ENCODE measurements at places on chromosomes 13 and 19.

- no peak for DNase-seq
These were observed 7.1 kb downstream of the MIDN start for GRCh38 chr19:1255186-1256161.

- DNase-seq: no peak
These were observed 66.6 kb downstream of the SPRYD7 start for GRCh38 chr13:49869519-49869918.

GRCh38 chr13:29453617-29454011, 141.9 kb downstream of the SLC7A1 start:
- DNase-seq: no peak

GRCh38 chr19:54449701-54450069, 686 bp downstream of the LENG8 start:
- no peak for DNase-seq

- DNase-seq: no peak
These were observed 37.7 kb upstream of the CYP4F8 start for GRCh38 chr19:15577184-15577771.

- no peak for DNase-seq
These were observed 310.6 kb downstream of the LMO7 start for GRCh38 chr13:75946536-75947284.

DNA sequence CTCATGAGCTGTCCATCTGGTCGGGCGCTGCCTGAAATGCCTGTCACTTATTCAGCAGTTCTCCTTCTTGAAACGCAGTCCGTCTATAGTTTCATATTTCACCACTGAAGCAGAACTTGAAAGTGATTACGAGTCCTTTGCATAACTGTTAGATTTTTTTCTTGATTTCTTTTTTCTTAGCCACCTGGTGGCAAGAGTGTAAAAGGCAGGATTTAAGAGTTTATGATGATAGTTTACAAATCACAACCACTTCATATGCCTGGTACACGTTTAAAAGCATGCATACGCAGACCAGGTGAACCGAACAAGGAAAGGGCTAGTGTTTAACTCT, 45.8 kb downstream of the GGACT start:
- no peak for DNase-seq

- DNase-seq: no peak
These were observed 162.2 kb downstream of the KDM4B start for GRCh38 chr19:5131031-5131505.

DNA sequence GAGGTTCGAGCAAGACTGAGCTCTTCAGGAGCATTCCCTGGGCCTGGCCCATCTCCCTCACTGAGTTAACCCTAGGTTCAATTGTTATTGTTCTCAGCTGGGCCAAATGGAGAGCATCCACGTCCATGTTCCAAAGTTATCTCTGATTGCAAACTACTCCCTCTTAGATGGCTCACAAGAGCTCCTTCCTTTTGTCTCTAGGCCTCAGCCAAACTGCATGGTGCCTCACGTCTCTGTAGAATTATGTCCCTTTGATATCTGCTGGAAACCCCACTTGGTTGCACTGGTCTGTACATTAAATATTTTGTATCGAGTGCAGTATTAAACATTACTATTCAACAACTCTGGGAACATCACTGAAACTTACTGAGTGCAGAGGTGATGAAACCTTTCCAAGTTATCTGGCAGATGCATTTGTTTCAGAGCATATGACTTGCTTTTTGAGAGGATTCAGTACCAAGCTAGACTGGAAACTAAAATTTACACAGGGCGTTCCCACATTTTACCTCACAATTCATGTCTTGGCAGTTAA, 38.1 kb downstream of the DOCK9 start:
- DNase-seq: no peak

DNA sequence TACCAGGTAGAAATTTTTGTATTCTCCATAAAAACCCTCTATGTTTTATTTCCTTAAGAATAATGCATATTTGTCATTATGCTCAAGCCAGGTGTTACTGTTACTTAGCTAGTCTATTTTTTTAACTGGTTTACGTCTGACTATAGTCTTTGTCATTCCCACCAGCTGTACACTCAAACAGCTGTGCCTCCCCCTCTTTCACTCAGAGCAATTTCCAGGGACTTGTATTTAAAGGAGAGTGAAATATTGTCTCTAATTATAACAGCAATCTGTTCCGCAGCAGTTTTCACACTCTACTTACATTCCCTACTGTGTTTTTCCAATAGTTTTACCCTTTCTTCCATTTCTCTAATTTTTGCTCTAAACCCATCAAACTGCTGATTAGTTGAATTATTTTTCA, 813.6 kb upstream of the MIR17HG start:
- no peak for DNase-seq

DNA sequence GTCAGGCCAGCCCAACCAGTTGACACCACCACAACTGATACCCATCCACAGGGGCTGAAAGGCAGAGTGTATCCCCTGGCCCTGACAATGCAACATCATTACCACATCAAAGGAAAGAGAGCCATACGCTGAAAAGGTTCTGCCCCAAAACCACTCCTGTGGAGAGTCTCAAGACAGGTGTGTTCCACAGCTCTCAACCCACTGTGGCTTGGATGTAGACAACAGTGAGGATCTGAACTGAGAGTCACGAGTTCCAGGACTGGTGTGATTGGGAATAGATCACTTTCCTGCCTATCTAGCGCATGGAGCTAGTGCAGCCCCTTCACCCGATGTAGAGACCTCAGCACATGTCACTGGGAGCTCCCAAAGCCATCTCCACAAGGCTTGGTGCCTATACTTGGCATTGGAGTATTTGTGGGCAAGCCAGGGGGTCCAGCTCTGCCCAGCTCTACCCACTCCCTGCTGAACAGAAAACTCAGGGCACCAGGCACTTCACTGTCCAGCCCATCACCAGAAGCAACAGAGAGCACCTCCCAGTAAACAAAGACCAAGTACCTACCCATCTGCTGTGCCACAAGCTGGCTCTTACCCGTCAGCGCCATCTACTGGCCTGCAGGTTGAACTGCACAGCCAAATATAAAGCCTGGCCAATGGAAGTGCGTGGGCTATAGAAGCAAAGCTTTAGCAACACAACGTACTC, 579.5 kb downstream of the UQCRFS1 start:
- no peak for DNase-seq

DNA sequence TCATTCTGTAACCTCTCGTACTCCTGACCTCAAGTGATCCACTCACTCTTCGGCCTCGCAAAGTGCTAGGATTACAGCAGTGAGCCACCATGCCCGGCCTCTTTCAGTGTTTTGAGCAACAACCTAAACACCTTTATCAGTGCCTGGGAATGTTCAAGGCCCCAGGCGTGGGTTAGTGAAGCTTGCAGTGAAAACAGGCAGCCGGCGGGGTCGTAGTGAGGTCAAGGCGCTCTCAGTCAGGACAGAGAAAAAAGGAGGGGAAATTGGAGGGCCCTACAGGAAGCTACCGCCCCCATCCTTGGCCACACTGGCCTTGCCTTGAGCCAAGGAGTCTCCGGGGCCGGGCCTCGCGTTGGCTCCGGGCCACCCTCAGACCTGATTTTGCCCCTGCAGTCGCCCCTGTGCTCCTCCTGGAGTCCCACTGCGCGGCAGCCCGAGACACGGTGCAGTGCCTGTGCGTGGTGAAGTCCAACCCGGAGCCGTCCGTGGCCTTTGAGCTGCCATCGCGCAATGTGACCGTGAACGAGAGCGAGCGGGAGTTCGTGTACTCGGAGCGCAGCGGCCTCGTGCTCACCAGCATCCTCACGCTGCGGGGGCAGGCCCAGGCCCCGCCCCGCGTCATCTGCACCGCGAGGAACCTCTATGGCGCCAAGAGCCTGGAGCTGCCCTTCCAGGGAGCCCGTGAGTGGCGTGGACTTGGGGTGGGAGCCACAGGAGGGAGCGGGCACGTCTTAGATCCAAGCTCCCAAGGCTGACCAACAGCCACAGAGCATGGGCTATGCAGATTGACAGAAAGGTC, 17.7 kb downstream of the MAG start:
- no peak for DNase-seq

DNA sequence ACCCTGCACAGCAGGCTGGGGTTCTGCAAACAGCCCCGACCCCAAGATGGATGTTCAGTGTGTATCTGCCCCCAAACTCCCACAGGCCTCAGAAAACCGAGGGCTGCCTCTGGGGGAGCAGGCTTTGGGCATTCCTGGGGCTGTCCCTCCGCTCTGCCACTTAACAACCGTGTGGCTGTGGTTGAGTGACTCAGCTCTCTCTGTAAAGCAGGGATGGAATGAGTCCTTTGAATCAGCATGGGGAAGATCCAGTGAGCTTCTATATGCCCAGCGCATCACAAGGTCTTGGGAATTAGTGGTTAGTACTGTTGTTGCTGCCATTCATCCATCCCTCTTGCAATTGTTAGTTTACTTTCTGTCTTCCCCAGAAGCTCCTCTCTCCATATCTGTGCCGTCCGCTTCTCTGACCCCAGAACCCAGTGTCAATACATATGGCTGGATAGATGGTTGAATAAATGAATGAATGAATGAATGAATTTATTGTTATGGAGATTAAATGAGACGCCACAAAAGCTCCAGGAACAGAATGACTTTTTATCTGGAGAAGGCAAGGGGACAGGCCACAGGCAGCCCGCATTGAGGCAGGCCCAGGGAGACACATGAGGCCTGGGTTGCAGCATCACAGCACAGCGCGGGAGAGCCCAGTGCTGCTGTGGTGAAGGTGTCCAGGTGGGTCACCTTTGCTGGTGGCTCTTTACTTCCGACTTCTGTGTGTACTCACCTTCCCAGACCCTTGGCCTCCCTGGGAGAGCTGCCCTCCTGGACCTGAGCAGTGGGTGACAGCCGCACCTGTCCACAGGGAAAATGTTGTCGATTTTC, 89.2 kb downstream of the RGCC start:
- no peak for DNase-seq

DNA sequence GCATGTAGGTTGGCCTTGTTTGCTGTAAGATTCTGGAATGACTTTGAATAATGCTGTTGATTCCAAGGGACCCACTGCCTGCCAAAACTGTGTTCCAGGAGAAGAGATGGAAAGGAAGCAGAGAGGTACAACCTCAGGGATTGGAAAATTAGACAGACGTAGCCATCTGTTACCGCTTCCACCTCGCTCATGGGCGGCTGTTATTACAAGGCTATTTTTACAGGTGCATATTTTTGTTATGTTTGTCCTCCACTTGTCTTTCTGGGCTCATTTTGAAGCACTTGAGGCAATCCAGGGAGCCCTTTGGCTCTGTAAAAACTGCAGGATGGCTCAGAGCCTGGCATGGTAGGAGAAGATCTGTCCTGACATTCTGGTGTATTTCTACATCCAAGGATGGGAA, 276.4 kb upstream of the TMTC4 start:
- no peak for DNase-seq

GRCh38 chr13:99969453-99969918, 2.1 kb downstream of the ZIC5 start:
- no peak for DNase-seq

- DNase-seq: no peak
These were observed 5.8 kb upstream of the DNM2 start for GRCh38 chr19:10712045-10712444.

GRCh38 chr13:40165316-40165932, 501.0 kb downstream of the FOXO1 start:
- DNase-seq: no peak

GRCh38 chr13:34943436-34944273, 1.6 kb downstream of the NBEA start:
- DNase-seq: no peak

- no peak for DNase-seq
These were observed 1513.5 kb upstream of the PRR20A start for GRCh38 chr13:55627221-55627620.

DNA sequence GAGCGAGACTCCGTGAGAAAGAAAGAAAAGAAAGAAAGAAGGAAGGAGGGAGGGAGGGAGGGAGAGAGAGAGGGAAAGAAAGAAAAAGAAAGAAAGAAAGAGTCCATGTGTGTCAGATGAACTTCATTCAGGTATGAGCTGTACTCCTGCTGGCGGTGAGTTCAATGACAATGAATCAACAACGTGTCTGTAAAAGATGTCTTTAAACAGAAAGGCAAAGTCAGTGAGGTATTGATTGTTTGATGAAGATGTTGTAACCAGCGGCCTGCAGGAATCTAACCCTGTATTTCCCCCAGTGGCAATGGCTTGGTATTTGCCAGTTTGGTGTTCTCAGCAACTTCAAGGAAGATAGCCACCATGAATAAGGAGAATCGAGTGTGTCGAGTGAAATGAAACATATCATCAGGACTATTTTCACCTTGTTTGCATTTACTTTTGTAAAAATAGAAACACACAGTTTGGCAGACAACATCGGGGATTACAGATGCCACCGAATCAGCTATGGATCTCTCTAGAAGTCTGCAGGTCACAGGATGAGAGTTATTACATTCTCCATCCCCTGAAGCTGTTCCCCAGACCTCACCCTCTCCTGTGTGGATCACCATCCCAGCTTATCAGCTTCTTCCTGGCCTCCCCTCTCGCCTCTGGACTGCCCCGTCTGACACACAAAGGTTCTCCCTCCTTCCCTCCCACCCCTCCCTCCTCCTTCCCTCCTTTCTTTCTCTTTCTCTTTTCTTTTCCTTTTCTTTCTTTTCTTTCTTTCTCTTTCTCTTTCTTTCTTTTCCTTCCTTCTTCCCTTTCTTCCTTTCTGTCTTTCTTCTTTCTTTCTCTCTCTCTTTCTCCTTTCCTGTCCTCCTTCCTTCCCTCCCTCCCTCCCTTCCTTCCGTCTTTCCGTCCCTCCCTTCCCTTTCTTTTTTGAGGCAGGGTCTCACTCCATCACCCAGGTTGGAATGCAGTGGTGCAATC, 8.2 kb upstream of the SBK3 start:
- DNase-seq: no peak

- no peak for DNase-seq
These were observed 64.2 kb downstream of the CRYL1 start for GRCh38 chr13:20461481-20461859.

All from stimulated activated CD8-positive, alpha-beta memory T cell treated with anti-CD3 and anti-CD28 coated beads, Interleukin-7, amount 100 ng/mL, for 24 hours (primary cell).